Activated T-helper 1 cell treated with Interleukin-2 at 50 U/mL for 16 hours (primary cell): ENCODE measurements at places on chromosomes 16 and 17.

GRCh38 chr17:73307130-73307529 is 4.7 kb downstream of the CDC42EP4 start:
- no peak for DNase-seq

DNA sequence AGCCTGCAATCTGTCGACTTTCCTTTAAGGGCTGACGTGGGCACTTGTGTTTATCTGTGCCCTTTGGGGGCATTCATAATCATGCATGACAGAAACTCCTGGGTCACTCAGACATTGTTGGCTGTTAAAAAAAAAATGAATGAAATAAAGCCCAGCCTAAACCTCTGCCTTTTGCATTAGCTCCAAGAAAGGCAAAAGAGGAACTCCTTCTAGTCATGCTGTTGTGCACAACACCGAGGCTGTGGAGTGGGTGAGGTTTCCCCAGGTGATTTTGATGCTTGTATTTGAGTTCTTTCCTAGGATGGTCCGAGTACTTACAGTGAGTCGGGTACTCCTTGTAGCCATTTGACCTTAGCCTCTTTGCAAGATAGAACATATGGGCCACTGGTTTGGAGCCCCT is 49.6 kb upstream of the IRX6 start:
- no peak for DNase-seq

DNA sequence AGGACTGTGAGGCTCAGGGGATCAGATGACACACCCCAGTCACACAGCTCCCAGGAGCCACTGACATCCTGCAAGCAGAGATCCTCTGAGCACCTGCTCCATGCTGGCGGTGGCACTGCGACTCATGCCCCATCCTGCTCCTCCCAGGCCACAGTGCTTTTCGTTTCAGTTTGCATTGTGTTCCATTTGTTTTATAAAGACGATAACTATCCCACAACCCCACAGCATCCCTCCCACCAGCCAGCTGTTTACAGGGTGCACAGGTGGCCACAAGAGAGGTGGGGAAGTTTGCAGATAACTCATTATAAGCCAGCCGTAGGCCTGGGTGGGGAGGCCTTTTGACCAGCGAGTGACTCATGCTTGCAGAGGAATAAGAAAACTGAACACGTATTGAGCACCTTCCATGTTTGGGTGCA is 28.2 kb downstream of the BCO1 start:
- no peak for DNase-seq

DNA sequence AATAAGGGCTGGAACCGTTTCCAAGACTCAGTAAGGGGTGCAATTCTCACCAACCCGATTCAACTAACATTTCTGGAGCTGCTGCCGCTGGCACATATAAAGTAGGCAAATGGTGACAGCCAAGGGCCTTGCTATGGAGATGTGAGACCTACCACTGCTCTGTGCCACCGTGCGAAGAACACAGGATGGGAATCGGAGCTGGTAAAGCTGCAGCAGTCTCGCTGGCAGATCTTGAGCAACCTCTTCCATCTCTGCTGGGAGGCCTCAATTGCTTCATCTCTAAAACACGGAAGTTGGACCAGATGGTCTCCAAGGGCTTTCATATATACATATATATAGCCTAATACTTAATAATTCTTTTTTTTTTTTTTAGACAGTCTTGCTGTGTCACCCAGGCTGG is 128.9 kb upstream of the RCVRN start:
- DNase-seq, result no peak

DNA sequence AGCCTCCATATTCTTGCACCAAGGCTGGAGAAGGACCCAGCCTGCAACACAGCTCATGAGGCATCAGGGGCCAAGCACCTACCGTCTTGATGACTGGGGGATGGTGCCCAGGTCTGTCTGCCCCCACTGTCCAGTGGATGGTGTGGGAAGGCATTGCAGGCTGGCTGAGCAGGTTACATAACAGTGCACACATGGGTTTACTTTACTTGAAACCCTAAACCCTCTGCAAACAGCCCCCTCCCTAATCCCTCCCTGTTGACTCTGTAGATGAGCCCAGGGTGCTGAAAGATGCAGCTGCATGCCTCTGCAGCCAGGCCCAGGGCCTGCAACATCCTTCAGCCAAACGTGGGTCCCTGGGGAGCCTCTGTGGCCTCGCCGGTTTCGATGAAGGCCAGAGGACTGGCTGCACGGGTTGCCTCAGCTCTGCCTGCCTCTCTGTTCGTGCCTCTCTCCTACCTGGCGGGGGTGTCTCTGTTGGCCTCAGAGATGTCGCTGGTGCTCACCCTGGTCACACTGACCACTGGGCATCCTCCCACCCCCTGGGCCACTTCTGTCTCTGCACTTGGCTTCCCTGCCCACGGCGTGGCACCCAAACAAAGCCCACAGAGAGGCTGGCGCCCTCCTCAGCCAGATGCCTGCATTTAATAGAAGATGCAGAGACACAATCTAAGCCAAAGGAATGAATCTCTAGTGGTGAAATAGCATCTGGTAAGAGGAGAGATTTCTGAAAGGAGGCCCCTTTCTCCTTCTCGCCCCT is 95.1 kb downstream of the METRNL start:
- DNase-seq, result no peak

DNA sequence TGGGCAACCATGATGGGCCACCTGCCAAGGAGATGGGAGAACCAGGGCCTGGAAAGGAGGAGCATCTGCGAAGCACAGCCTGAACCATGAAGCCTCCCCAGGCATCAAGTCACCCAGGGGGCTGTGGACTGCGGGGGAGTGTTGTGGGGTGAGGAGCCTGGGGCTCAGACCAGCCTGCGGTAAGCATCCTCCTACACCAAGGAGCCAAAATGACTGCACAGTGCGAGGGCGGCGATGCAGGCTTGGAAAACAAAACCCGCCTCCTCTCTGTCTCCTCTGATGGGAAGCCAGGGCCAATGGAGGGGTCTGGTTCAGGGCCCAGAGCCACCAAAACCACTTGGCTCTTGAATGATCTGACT is 18.1 kb upstream of the MAF start:
- no peak for DNase-seq

DNA sequence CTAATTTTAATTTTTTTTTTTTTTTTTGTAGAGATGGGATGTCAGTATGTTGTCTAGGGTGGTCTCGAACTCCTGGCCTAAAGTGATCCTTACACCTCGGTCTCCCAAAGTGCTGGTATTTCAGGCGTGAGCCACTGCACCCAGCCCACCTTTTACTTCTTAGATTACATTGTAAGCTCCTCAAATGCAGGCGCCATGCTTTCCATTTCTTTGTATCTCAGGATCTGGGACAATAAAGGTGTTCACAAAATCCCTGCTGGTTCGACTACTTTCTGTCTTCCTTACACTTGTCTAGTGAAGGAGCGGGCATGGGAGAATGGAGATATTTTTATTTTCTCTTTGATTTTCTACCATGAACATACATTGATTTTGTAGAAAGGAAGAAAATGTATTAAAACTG is 23.2 kb upstream of the C16orf74 start:
- DNase-seq, result no peak

DNA sequence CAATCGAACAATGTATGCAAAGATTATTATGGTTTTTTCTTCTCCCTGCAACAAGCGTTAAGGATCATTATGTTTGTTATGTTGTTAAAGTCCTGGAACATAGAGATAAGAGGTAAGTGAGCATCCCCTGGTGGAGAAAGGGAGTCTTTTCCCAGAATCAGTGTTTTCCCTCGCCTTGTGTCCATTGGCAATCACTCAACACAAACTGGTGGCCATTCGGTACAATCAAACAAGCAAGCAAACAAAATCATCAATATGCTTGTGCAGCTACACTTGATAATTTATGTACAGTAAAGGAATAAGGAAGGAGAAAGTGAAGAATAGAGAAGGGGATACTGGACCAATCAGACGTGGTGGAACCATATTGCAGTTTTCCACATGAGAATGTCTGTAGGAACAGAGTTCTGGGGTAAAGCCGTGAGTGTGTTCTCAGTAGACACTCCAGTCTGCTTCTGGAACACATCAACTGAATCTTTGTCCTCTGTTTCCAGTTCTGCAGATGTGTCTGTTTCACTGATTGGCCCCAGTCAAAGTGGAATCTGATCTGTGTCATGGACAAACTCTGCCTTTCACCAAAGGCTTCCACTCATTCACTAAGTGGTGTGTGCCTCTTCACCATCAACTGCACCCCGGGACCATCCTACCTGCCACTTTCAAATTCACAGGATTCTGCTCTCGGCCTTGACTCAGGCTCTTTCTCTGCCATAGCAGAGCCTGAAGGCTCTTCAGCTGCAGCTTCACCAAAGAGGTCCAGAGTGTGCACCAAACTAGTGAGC is 169.5 kb downstream of the AHSP start:
- DNase-seq, result no peak

DNA sequence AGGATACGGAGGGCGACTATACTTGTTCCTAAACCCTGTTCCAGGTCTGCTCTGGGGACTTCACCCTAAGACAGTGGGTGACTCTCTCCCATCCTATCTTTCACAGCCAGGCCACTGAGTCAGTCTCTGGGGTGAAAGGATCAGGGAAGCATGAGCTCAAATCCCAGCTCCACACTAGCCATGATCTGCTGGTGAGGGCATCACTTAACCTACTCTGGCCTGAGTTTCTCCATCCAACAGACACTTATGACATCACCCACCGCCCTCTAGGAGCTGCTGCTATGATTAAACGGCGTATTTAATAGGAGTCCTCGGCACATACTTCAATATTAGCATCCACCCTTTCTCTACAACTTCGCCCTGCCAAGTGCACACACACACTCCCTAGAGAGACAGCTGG is 10.1 kb downstream of the GAST start:
- no peak for DNase-seq

DNA sequence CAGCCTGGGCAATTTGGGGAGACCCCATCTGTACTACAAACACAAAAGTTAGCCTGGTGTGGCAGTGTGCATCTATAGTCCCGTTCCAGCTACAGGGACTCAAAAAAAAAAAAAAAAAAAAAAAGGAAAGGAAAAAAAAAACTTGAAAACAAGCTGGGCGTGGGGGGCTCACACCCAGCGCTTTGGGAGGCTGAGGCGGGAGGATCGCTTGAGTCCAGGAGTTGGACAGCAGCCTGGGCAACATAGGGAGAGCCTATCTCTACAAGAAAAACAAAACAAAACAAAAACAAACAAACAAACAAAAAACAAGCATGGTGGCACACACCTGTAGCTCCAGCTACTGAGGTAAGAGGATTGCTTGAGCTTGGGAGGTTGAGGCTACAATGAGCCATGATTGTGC is 12.9 kb upstream of the CCL17 start:
- DNase-seq, result no peak

DNA sequence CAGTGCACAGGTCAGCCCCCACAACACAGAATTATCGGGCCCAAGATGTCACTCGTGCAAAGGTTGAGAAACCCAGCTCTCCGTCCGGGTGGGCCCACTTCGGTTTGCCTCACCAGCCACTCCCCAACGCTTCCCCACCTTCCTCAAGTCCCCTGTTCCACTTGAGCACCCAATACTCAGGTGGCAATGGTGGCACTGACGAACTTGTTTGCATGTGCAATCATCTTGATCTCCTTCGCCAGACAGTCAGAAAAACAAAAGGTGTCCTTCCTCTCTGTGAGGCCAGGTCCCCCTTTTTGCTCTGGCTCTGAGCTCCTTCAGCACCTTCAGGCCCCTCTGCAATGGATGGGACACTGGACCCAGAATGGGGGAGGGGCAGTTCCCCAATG is 3.7 kb downstream of the GGA2 start:
- no peak for DNase-seq

DNA sequence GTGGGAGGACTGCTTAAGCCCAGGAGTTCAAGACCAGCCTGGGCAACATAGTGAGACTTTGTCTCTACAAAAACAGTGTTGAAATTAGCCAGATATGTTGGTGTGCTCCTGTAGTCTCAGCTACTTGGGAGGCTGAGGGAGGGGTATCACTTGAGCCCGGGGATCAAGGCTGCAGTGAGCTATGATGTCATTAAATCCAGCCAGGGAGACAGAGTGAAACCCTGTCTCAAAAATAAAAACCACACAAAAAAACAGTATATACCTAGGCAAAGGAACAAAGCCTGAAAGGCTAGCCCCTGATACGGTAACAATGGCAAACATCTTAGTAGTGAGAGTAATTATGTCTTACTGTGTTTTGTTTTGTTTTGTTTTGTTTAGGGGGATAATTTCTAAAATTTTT is 38.0 kb downstream of the TOM1L2 start:
- DNase-seq, result no peak

- no peak for DNase-seq
Measured at GRCh38 chr17:16875662-16876061, 96.3 kb downstream of the TNFRSF13B start.

DNA sequence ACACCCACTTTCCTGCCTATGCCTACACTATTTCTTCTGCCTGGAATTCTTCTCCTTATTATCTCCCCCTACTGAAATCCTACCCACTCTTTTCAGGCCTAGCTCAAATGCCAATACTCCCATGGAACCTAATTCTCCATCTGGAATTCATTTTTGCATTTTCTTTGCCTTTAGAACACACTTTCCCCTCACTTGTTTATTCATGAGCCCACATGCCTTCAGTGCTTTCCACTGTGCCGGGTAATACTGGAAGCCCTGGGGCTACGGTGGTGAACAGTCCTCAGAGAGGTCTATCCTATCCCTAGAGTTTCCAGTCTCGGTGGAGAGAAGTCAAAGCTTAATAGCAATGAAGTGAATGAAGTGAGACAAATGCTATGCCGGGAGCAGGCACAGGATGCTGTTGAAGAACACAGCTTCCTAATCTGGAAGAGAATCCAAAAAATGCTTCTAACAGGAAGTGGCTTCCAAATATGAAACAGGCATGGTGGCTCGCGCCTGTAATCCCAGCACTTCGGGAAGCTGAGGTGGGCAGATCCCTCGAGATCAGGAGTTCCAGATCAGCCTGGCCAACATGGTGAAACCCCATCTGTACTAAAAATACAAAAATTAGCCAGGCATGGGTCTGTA is 322.4 kb downstream of the GRIN2A start:
- DNase-seq, result no peak

DNA sequence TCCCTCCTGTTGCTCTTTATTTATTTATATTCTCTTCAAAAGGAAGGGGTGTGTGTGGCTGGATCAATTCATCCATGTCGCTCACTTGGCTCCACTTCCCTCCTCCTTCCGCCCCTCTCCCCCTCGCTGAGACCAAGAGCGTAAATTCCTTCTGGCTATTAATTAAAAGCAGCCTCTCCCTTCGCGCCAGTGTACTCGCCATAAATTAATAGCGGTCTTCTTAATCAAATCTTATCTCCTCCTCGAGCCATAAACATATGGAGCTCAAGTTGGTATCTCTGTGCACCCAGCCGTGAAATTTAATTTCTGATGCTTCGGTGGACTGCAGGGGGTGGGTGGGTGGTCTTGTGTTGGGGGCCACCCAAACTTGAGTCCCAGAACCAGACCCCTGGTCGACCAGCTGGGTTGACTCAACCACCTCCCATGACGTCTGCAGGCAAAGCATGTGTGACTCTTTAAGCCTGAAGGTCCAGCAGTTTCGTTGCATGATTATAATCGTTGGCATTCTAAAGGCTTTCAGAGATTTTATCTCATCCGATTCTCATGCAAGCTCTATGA is 57.9 kb downstream of the SDK2 start:
- no peak for DNase-seq
